DMS153 (cell line): ENCODE measurements at places on chromosomes 16 and 17.

DNA sequence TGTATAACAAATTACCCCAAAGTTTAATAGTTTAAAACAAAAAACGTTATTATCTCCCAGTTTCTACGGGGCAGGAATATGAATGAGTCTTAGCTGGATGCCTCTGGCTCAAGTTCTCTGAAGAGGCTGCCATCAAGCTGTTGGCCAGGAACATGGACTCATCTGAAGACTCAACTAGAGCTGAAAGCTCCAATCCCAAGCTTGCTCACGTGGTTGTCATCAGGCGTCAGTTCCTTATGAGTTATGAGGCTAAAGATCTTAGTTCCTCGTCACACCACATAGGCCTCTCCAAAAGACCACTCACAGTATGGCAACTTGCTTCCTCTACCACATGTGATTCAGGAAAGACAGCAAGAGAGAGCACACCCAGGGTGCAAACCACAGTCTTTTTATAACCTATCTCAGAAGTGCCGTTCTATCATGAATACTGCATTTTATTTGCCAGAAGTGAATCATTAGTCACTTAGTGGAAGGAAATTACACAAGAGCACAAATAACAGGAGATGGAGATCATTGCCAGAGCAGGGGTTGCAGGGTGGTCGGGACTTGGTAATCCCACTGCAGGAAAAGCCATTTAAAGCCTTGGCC lies 48.7 kb upstream of the NLK start:
- DNase-seq = no peak

- no peak for DNase-seq
Observed at GRCh38 chr16:57185446-57185944, 344 bp downstream of the PSME3IP1 start.

GRCh38 chr17:28398280-28398981 lies 7.6 kb downstream of the SLC46A1 start:
- DNase-seq = no peak

- no peak for DNase-seq
Observed at GRCh38 chr17:38452719-38453118, 24.5 kb downstream of the ARHGAP23 start.

DNA sequence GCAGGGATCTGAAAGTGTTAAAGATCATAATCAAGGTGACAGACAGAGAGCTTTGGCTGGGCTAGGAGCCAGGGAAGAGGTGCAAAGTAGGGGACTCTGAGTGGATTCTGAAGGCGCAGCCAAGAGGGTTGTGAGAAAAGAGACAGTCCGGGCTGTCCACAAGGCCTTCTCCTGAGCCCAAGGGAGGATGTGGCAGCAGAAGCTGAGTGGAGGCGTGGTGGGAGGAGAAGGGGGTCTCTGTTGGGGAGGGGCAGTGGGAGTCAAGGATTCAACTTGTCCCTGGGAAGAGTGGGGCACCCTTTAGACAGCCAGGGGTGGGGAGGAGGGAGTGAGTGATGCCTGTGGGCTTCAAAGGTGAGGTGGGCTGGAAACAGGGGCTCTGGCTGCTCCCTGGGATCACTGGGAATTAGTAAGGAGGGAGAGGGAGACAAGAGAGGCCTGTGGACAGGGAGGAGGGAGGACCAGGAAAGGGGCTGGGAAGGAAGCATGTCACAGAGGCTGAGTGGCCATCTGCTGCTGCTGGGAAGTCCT lies 10.6 kb downstream of the CES1 start:
- no peak for DNase-seq

- DNase-seq = no peak
Observed at GRCh38 chr16:47574091-47575054, 113.2 kb downstream of the PHKB start.

DNA sequence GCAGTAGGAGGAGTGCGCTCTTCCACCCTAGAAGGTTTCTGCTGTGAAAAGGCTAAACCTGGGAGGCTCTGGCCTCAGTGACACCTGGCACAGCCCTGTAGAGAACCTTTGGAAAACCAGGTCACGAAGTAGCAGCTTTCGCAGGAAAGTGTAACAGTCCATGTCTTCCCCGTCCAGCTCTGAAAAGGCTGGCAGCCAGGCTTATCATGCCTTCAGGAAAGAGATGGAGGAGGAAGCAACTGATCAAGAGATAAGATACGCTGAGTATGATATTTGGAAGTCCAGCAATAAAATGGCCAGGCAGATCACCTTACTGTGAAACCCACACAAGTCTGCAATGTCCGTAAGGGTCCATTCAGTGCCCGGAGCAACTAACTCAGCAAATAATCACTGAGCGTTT lies 22.3 kb downstream of the TUBD1 start:
- DNase-seq = no peak

GRCh38 chr17:56778898-56779297 lies 54.8 kb downstream of the C17orf67 start:
- DNase-seq = no peak

GRCh38 chr16:31428279-31428597 lies at the start of gene COX6A2:
Gene COX6A2 (minus strand): TSS chr16:31428360. CDS start chr16:31428325, 35 bp downstream.
- DNase-seq = no peak

GRCh38 chr17:74922694-74923537 lies at the start of gene USH1G:
Gene USH1G (minus strand): TSS chr17:74923255. CDS start chr17:74923073, 182 bp downstream.
- DNase-seq = no peak

DNA sequence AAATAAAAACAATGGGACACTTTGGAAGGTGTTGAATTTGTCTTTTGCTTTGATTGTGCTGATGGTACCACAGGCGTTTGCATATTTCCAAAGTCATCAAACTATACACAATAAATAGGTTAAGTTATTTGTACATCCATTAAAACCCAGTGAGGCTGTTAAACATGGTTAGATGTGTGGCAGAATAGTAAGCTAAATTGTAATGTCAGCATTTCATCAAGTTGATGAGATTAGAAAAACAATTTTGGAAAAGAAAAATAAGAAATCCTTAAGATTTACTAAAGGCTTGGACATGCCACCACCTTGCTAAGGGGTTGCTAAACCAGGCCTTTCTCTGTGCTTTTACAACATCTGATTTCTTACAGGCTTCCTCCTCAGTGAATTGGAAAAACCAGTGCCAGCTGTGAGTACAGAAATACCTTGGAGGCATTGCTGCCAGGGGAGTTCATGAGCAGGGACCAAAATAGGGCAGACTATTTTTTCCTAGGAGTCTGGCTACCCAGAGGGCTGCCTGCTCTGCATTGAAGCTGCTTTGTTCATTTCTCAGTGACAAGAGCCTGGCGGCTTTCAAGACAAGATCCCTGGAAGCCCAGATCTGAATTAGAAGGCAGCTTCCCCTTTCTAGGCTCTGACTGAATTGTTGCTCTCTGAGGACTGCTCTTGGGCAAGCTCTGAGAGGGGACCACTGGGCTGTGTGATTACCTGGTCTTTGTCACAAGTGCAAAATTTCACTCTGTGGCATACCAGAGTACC lies 43.4 kb upstream of the CA10 start:
- DNase-seq = no peak

DNA sequence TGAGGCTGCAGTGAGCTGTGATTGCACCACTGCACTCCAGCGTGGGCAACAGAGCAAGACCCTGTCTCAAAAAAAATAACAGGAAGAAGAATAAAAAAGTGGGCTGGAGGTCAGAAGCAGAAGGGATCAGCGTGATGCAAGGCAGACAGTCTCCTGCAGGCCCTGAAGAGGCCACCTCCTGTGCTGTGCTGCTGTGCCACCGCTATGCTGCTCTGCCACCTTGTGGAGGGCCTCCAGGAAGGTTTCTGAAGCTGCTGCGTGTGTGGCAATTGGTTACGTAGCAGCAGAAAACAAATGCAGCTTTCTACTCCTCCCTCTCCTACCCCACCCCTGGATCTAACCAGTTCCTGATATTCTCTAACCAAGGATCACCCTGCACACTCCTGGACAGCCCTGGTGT lies 815.5 kb downstream of the KCNJ18 start:
- DNase-seq = no peak

DNA sequence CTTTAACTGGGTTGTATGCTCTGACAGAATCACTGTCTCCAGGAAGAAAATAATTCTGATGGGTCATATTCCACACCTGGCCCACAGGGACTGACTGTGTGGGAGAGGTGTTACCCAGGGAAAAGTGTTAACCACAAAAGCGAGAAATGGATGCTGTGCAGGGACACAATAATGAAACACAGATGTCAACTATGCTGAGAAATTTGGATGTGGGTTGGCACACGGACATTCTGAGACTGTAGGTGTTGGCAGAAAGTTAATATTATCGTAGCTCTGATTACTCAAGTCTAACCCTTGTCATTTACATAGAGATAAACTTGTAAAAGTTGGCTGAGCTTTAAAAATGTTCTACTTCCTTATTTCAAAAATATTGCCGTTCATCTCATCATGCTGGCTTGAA lies 19.6 kb downstream of the TMC5 start:
- no peak for DNase-seq

- peak; percentile 42 for DNase-seq
Observed at GRCh38 chr17:55641676-55642081, 81.0 kb downstream of the TMEM100 start.
